Uterus (tissue), 4 donors: ENCODE measurements at places on chromosomes 4 and X. TPM values are rescaled to one million over a fixed set of nuclear protein-coding genes. Genes with fewer than 3 reads are reported as not detected.
A peak's percentile ranks its signal among the peaks of the same experiment; 100 is the strongest.

Gene COMMD8
- 21.2 TPM for total RNA-seq

Gene EXOC1L
- not detected for total RNA-seq

Gene FHDC1
- 10.0 TPM for total RNA-seq

Gene PDE5A
- total RNA-seq = 13.5 TPM

Gene KLHL4
- 32.7 TPM for total RNA-seq

Gene PGAM4
- not detected for total RNA-seq

Gene SLC6A14
- total RNA-seq = not detected

Gene MMRN1
- total RNA-seq = 189 TPM

Gene P2RY8
- total RNA-seq = 0.59 TPM

Gene SMIM10
- 12.7 TPM for total RNA-seq

GRCh38 chrX:41912923-41913322 is 10.4 kb downstream of the CASK start:
- H3K27me3 ChIP-seq = no peaks in the 10 kb centered on the region
- H3K4me3 ChIP-seq = no peak overlapping the region
- no peaks in the 10 kb centered on the region for H3K4me1 ChIP-seq
- no peak overlapping the region for H3K27ac ChIP-seq
- no peak for DNase-seq

- no peaks in the 10 kb centered on the region for H3K36me3 ChIP-seq
- H3K4me1 ChIP-seq = no peaks in the 10 kb centered on the region
- H3K4me3 ChIP-seq = no peak overlapping the region
- no peak overlapping the region for H3K27ac ChIP-seq
- no peak for DNase-seq
Observed at GRCh38 chr4:76301068-76301774, 5.3 kb upstream of the STBD1 start.

DNA sequence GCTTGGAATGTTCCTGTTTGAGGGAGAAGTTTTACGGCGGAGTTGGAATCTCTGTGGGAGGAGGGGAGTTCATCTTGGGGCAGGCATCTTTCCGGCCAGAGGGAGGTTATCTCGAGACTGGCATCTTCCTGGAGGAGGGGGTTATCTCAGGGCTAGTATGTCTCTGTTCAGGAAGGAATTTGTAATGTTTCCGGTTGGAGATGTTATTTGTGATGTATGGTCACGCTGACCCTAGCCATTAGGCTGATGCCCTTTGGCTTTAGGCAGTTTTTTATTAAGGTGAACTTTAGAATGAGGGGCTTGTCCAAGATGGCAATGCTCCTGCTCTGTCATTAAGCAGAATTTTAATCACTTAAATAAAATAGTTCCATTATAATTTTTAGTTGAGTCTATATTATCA is 449.7 kb downstream of the PCDH10 start:
- no peak for DNase-seq
- H3K4me1 ChIP-seq = no peaks in the 10 kb centered on the region
- no peak overlapping the region for H3K4me3 ChIP-seq
- no peaks in the 10 kb centered on the region for H3K27me3 ChIP-seq
- H3K36me3 ChIP-seq = no peaks in the 10 kb centered on the region

DNA sequence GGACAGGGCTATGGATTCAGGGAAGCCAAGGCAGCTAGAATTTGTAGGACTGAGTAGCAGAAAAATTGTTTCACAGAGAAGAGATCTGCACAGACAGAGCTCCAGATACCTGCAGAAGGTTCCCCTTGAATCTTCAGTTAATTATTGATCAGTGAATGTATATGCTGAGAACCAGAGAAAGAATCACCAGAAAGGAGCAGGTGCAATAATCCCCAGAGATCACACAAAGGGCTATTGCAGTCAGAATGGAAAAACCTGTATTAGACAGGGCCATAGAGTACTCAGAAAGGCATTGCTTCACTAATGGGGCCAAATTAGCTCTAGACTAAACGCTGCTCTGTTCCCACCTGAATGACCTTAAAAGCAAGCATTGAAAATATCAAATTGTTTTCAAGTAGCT is 35.5 kb upstream of the SMAD1 start:
- H3K4me1 ChIP-seq = no peaks in the 10 kb centered on the region
- H3K36me3 ChIP-seq = no peaks in the 10 kb centered on the region
- H3K27me3 ChIP-seq = no peaks in the 10 kb centered on the region
- no peak for DNase-seq
- no peak overlapping the region for H3K27ac ChIP-seq

- H3K4me3 ChIP-seq = no peak overlapping the region
- H3K27me3 ChIP-seq = no peaks in the 10 kb centered on the region
- no peaks in the 10 kb centered on the region for H3K4me1 ChIP-seq
- H3K27ac ChIP-seq = no peak overlapping the region
- H3K36me3 ChIP-seq = no peaks in the 10 kb centered on the region
Observed at GRCh38 chrX:13281289-13281688, 38.6 kb downstream of the ATXN3L start.

DNA sequence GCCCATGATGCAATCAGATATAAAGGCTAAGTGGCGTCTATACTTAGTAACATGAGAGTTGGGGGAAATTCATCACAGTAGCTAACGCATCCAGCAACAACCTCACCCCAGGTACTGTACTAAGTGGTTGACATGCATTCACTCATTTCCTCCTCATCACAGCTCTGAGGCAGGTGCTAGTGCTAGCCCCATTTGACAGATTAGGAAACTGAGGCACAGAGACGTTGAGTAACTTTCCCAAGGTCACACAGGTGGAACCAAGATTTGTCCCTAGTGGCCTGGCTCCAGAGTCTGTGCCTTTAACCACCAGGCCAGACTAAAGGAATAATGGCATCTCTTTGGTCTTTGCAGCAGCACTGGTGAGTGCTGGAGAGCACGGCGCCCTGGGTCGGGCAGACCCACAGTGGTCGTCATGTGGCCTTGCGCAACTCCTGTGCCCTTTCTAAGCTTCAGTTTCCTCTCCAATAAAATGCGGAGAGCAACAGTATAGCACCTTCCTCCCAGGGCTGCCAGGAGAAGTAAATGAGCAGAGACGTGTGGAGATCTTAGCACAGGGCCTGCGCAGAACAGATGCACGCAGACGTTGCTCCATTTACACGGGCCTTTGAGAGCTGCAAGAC is 186.4 kb downstream of the BCOR start:
- H3K4me3 ChIP-seq = no peak overlapping the region
- no peak for DNase-seq
- no peaks in the 10 kb centered on the region for H3K36me3 ChIP-seq
- H3K27ac ChIP-seq = no peak overlapping the region

DNA sequence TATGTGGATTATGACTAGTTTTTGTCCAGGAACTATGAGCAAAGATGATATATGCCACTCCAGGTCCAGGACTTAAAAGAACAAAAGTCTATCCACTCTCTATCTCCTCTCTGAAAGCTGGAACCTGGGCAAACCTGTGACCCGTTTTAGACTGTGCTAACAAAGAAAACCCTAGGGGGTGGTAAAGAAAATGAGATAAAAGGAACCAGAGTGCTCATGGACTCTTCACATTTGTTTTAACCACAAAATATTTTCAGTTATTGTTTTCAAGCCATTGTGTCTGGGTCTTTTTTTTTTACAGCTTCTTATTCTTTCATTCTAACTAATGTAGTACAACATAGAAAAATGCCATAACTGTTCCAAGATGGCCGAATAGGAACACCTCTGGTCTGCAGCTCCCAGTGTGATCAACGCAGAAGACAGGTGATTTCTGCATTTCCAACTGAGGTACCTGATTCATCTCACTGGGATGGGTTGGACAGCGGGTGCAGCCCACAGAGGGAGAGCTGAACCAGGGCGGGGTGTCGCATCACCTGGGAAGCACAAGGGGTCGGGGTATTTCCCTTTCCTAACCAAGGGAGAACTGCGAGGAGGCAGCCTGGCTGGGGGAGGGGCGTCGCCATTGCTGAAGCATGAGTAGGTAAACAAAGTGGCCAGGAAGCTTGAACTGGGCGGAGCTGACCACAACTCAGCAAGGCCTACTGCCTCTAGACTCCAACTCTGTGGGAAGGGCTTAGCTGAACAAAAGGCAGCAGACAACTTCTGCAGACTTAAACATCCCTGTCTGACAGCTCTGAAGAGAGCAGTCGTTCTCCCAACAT is 45.1 kb downstream of the CHM start:
- no peaks in the 10 kb centered on the region for H3K27me3 ChIP-seq
- no peak for DNase-seq
- no peaks in the 10 kb centered on the region for H3K36me3 ChIP-seq
- H3K4me1 ChIP-seq = no peaks in the 10 kb centered on the region
- no peak overlapping the region for H3K27ac ChIP-seq

GRCh38 chr4:168409089-168409801 is 71.0 kb downstream of the DDX60L start:
- peak overlapping the region; percentile 66 for H3K27ac ChIP-seq
- no peaks in the 10 kb centered on the region for H3K36me3 ChIP-seq
- DNase-seq = no peak
- H3K4me3 ChIP-seq = no peak overlapping the region

- peak overlapping the region; percentile 81 for H3K27ac ChIP-seq
- H3K36me3 ChIP-seq = no peaks in the 10 kb centered on the region
- H3K27me3 ChIP-seq = no peaks in the 10 kb centered on the region
- DNase-seq = no peak
- no peaks in the 10 kb centered on the region for H3K4me1 ChIP-seq
Observed at GRCh38 chrX:1336948-1337779, 579 bp downstream of the IL3RA start.

- no peaks in the 10 kb centered on the region for H3K27me3 ChIP-seq
- H3K36me3 ChIP-seq = no peaks in the 10 kb centered on the region
- no peak overlapping the region for H3K27ac ChIP-seq
- H3K4me3 ChIP-seq = no peak overlapping the region
- no peaks in the 10 kb centered on the region for H3K4me1 ChIP-seq
Observed at GRCh38 chr4:101000496-101000895, 346.8 kb downstream of the PPP3CA start.

- H3K27me3 ChIP-seq = no peaks in the 10 kb centered on the region
- H3K36me3 ChIP-seq = no peaks in the 10 kb centered on the region
- H3K4me3 ChIP-seq = no peak overlapping the region
- DNase-seq = no peak
Observed at GRCh38 chr4:99885687-99886086, 8.5 kb downstream of the LAMTOR3 start.

GRCh38 chr4:2071252-2071911 is 12.3 kb downstream of the NAT8L start:
- H3K4me3 ChIP-seq = no peak overlapping the region
- no peak overlapping the region for H3K27ac ChIP-seq
- H3K36me3 ChIP-seq = no peaks in the 10 kb centered on the region
- no peaks in the 10 kb centered on the region for H3K4me1 ChIP-seq
- no peak for DNase-seq

GRCh38 chr4:183146478-183146877 is 47.4 kb downstream of the WWC2 start:
- no peaks in the 10 kb centered on the region for H3K36me3 ChIP-seq
- H3K27me3 ChIP-seq = no peaks in the 10 kb centered on the region
- no peaks in the 10 kb centered on the region for H3K4me1 ChIP-seq
- H3K4me3 ChIP-seq = no peak overlapping the region
- no peak overlapping the region for H3K27ac ChIP-seq

- H3K4me3 ChIP-seq = no peak overlapping the region
- H3K36me3 ChIP-seq = no peaks in the 10 kb centered on the region
Observed at GRCh38 chr4:3305610-3306371, 13.0 kb downstream of the RGS12 start.

DNA sequence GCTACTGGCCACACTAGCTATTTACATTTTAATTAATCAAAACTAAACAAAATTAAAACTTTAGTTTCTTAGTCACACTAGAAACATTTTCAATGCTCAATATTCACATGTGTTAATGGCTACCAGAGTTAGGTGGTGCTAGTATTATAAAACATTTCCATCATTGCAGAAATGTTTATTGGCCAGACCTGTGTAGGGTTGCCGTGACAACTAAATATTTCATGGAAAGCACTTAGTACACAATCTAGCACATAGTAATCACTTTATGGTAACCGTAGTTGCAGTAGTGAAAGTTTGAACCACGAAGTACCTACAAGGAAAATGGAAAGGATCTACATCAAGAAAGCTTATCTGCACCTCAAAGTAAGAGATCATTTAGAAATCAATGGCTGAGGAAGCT is 95.9 kb downstream of the HS6ST2 start:
- H3K36me3 ChIP-seq = no peaks in the 10 kb centered on the region
- H3K4me1 ChIP-seq = no peaks in the 10 kb centered on the region
- no peak overlapping the region for H3K27ac ChIP-seq

DNA sequence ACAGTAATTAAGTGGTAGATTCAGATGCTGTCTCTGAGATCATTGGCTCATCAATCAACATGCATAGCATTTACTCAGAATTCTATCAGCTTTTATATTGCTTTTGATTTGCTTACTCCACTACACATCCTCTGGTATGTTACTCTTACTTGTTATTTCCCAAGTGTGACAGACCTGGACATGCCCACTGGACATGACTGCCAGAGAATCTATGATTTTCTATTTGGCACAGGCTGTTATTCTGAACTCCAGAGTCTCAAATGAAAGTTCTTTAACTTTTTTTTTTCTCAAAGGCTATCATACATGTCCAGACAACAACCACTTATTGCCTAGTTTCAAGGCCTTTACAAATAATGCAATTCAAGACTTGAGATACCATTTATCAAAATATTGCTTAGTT is 116.1 kb upstream of the ARHGAP24 start:
- no peaks in the 10 kb centered on the region for H3K36me3 ChIP-seq
- H3K27ac ChIP-seq = no peak overlapping the region
- no peak overlapping the region for H3K4me3 ChIP-seq
- no peaks in the 10 kb centered on the region for H3K4me1 ChIP-seq
- DNase-seq = no peak

- DNase-seq = no peak
- no peaks in the 10 kb centered on the region for H3K27me3 ChIP-seq
- no peaks in the 10 kb centered on the region for H3K36me3 ChIP-seq
- H3K4me1 ChIP-seq = no peaks in the 10 kb centered on the region
- no peak overlapping the region for H3K4me3 ChIP-seq
- peak overlapping the region; percentile 48 for H3K27ac ChIP-seq
Observed at GRCh38 chr4:40577588-40578253, 51.9 kb downstream of the RBM47 start.

GRCh38 chrX:110412971-110413726 is 54.5 kb downstream of the RTL9 start:
- H3K27ac ChIP-seq = no peak overlapping the region
- H3K4me1 ChIP-seq = no peaks in the 10 kb centered on the region
- H3K36me3 ChIP-seq = no peaks in the 10 kb centered on the region
- H3K27me3 ChIP-seq = peaks cover 5% of the 10 kb centered on the region
- DNase-seq = peak; percentile 64

DNA sequence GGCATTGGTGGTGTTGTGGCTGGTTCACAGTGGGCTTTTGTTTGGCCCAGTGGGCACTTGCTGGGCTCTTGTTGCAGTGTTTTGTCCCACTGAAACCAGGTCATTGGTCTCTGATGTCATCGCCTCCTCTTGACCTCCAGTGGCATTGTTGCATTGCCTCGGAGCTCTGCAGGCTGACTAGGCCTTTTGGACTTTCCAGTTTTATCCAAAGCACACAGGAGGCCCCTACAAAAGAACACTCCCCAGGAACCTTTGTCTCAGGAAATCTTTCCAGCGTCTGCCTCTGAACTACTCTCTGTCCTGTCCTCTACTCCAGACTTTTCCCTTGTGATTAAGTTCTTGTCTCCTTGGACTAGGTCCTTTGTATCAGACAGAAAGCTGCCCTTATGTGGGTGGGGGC is 54.8 kb downstream of the COQ2 start:
- H3K27me3 ChIP-seq = no peaks in the 10 kb centered on the region
- no peak overlapping the region for H3K27ac ChIP-seq
- no peak overlapping the region for H3K4me3 ChIP-seq
- H3K36me3 ChIP-seq = no peaks in the 10 kb centered on the region
- DNase-seq = no peak
- H3K4me1 ChIP-seq = no peaks in the 10 kb centered on the region

- peak overlapping the region; percentile 49 for H3K27ac ChIP-seq
- no peaks in the 10 kb centered on the region for H3K27me3 ChIP-seq
- H3K36me3 ChIP-seq = no peaks in the 10 kb centered on the region
- no peak overlapping the region for H3K4me3 ChIP-seq
Observed at GRCh38 chrX:69025802-69026301, 139.4 kb downstream of the PJA1 start.
